GF-D8 (cell line): ENCODE measurements at places on chromosomes 4 and X.

- no peak for DNase-seq
These were observed 40.3 kb downstream of the DMD start for GRCh38 chrX:33171041-33171440.

DNA sequence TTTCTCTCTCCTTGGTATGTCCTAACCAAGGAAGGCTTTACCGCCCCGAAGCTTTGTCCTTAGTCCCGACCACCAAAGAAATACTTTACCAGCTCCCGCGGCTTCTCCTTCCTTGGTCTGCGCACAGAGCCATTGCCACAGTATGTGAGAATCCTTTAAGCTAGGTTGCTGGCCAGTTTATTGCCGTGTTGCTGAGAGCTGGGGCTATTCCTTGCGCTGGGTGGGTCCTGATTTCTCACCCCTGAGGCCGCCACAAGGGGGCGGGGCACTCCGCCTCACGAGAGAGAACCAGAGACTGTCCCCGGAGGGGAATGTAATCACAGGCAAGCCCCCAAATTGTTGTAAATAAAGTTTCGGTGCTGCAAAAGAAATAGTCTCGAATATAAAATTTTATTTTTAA is 331.0 kb upstream of the PCDH10 start:
- DNase-seq, result no peak

- no peak for DNase-seq
These were observed 192.6 kb downstream of the PDGFC start for GRCh38 chr4:156779042-156779441.

DNA sequence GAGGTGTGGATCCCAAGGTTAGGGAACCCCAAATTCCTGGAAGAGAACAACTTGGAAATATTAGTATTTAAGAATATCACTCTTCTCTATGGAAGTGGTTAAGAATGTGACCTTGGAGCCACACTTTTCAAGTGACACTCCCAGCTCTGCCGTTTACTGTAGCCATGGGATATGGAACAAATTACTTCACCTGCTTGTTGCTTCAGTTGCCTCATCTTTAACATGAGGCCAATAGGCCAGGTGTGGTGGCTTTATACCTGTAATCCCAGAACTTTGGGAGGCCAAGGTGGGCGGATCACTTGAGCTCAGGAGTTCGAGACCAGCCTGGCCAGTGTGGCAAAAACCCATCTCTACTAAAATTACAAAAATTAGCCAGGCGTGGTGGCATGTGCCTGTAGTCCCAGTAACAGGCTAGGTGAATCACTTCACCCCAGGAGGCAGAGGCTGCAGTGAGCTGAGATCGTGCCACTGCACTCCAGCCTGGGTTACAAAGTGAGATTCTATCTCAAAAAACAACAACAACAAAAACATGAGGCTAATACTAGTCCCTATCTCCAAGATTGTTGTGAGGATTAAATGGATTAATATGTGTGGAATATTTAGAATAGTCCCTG is 13.0 kb downstream of the IL13RA1 start:
- no peak for DNase-seq

- no peak for DNase-seq
These were observed 499 bp downstream of the CYP2U1 start for GRCh38 chr4:107931775-107932321.

DNA sequence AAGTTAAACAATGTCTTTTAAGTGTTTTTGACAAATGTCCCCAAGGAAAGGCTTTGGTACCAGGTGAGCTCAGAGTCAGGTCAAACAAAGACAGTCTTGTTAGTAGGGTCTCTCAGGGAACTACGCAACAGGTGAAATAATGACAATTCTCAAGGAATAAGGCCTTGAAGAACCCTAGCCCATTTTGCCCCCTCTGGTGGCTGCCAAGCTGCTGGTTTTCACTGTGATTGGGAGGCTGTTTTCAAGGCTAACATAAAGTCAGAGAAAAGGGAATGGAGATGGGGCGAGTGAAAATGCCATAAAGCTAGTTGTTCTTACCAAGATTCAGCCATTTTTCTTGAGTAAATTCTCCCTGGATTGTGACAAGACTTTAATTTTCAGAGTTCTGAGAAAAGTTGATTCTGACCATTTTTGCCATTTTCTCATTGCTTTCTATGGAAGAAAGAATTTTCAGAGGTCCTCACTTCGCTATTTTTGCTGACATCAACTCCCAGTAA is 58.7 kb downstream of the RWDD4 start:
- no peak for DNase-seq

GRCh38 chrX:96102997-96103396 is 581.6 kb upstream of the DIAPH2 start:
- DNase-seq, result no peak

DNA sequence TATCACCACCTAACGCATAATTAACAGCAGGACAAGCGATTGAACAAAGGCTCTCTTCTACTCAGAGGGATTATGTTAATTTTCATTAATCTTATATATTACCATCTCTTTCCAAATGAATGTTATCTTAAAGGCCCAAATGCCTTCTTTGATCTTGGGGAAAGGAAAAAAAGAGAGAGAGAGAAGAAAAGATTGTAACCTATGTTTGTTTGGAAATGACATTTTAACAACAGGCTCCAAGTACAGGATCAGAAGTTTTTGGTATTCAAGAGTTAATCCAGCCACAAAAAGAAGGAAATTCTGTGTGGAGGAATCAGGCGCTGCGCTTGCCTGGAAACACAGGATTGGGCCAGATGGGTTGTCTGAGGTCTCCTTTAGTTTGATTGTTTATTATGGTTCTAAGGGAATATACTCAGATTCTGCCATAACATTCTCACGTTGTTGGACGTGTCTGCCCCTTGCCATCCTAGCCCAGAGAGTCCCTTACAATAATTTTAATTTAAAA is 100.7 kb upstream of the STX18 start:
- DNase-seq, result no peak

DNA sequence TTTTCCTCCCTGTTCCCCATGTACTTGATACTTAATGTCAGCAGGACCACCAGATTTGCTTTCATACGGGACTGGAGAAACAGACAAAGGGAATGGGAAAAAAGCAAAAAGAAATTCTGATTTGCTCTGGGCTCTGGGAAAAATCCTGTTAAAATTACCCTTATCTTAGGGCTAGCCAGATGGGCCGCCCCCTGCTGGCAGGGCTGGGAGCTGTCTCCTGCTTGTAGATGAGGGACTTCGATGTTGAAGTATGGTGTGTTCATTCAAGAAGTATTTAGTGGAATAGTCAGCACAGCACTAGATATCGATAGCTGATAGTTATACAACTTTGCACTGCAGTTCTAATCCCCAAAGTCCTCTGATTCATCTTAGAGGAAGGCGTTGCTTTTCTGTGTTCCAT is 45.8 kb downstream of the BCORL1 start:
- DNase-seq, result no peak

GRCh38 chr4:110953898-110954297 is 331.0 kb upstream of the PITX2 start:
- DNase-seq, result no peak

GRCh38 chrX:22666441-22666840 is 333.3 kb upstream of the DDX53 start:
- DNase-seq, result no peak

DNA sequence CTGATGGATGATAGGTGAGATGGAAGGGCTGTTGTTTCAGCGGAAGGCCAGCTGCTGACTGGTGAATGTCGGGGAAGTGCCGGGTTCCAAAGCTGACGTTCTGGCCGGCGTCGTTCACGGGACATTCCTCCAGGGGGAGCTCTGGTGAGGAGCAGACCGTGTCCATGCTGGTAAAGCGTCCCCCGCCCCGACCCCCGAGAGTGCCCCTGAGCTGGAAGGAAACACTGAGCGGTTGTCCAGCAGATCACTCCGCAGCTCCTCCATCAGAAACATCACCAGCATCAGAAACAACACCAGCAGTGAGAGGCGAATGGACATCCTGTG is 18.6 kb upstream of the ADRA2C start:
- no peak for DNase-seq

DNA sequence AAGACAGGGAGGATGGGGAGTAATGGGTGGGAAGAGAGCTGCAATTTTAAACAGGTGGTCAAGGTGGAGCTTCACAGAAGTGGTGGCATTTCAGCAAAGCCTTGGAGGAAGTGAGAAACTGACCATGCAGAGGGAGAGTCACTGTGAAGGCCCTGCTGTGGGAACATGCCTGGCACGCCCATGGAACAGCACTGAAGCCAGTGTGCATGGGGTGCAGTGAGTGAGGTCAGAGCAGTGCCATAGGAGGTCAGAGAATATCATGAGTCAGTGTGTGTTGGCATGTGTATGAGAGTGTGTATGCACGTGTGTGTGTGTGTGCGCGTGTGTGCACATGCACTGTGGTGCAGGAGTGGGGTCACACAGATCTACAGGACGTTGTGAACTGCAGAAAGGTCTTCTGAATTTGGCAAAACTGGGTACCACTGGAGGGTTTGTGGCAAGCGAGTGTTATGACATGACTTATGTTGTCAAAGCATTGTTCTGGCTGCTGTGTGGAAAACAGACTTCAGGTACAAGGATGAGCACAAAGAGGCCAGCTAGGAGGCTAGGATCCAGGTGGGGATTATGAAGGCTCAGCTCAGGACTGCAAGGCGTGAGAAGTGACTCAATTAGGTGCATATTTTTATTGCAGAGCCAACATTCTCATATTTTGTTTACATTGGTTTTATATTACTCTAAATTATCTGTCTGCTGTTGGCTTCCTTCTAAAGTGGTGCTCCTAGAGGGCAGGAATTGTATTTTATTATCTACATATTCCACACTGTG is 34.0 kb downstream of the ZNF827 start:
- no peak for DNase-seq

DNA sequence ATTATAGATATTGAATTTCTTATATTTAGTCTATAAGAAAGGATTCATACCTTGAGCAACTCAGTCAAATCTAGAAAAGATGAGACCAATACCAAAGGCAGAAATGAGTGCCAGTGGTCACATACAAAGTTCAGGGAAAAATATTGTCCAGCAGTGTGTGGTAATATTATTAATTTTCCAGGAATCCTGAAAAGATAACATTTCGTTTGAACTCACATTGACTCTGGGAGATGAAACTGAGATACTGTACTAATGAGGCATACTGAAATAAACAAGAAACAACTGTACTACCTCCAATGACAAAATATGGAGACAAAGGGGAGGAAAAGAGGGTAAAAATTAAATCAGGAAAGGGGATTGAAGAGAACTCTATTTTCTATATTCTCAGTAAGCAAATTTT is 212.4 kb downstream of the TRAM1L1 start:
- DNase-seq, result no peak

DNA sequence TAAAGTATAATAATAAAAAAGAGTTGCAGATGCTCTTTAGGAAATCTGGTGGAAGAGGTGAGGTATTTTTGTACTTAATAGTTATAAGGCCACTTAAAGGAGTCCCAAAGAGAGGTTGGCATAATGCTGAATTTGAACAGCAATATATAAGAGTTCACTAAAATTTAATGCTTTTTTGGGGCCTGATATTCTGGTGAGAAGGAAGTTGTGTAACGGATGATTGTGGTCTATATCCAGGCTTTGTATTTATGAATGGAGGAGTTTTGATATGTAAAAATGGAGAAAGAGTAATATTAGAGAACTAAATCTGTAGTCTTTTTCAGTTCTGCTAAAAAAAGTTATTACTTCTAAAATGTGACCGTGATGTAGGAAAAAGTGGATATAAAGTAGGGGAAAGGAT is 20.4 kb downstream of the BMP2K start:
- no peak for DNase-seq

DNA sequence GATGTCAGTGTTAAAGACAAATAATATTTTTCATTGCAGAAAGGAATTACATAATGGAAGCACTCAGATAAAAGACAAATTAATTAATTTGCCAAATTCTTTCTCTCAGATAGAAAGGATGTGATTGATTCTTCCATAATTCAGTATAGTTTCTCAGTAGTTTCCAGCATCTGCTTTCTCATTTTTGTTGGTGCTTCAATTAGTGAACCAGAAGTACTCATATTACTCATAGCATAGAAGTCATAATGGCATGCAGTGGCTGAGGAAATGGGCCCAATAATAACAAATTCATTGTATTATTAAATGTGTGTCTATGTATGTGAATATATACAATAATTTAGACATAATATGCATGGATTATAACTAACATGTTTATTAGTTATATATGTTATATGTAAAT is 393.3 kb upstream of the TRAM1L1 start:
- DNase-seq, result no peak

GRCh38 chrX:68942104-68942503 is 113.3 kb downstream of the EFNB1 start:
- no peak for DNase-seq

GRCh38 chr4:80138551-80139538 is 58.5 kb upstream of the PRDM8 start:
- peak; percentile 54 for DNase-seq

DNA sequence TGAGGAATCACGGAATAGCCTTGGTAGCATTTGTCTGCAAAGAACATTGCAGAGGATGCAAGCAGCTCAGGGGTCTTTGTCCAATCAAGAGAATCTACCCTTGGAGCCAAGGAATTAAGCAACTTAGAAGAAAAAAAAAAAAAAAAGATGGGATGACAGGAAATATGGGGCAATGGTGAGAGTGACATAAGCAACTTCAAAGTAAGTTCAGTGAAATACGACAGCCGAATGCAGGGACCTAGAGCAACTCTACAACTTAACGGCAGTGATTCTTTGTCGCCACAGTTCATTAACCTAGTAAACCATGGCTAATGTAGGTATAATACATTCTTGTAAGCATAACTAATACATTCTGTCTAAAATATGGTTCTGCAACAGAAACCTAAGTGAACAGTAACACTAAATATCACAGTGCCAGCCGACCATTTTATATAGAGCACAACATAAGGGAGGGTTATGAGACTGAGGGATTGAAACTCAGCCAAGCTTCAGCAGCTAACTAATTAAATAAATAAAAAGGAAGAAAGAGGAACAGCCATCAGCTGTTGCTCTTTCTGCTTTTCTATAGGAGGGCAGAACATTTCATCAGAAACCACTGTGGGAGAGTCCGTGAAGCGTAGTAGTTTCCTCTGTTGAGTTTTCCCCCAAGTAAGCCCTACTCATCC is 74.7 kb downstream of the PPARGC1A start:
- DNase-seq, result no peak
